ENCODE measurements at places on chromosomes 6 and 20. TPM values are rescaled to one million over a fixed set of nuclear protein-coding genes. Genes with fewer than 3 reads are reported as not detected.

The COL9A3 gene
- total RNA-seq = 1.2 TPM

The SRSF12 gene
- not detected for total RNA-seq

The BTBD3 gene
- 0.86 TPM for total RNA-seq

The TJAP1 gene
- total RNA-seq = 47.7 TPM

DNA sequence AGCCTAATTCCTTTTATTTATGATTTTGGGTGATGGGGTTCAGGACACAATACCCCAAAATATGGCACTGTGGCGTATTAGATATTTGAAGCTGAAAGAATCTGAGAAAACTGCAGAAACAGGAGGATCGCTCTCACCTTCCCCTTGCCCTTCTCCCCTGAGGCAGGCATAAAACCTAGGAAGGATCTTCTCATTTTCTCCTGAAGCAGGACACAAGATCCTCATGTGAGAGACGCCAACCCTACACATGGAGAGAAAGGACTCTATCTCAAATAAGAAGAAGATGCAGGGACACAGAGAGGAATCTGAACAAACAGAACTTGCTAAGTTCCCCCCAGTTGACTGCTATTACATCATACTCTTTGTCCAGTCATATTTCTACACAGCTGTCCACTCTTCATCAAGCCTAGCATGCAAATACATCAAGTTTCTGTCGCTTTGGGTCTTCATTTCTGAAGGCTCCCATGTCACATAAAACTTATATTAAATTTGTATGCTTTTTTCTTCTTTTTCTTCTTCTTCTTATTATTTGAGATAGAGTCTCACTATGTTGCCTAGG lies 109.0 kb downstream of the DTNBP1 start:
- no peak for DNase-seq
- no peaks in the 10 kb centered on the region for H3K36me3 ChIP-seq
- H3K4me3 ChIP-seq = no peak overlapping the region
- peaks cover 54% of the 10 kb centered on the region for H3K4me1 ChIP-seq
- H3K27ac ChIP-seq = no peak overlapping the region
- no peaks in the 10 kb centered on the region for H3K27me3 ChIP-seq

GRCh38 chr6:150091476-150091875 lies 22.6 kb upstream of the ULBP3 start:
- DNase-seq = no peak
- H3K27ac ChIP-seq = no peak overlapping the region
- peaks cover 17% of the 10 kb centered on the region for H3K27me3 ChIP-seq

DNA sequence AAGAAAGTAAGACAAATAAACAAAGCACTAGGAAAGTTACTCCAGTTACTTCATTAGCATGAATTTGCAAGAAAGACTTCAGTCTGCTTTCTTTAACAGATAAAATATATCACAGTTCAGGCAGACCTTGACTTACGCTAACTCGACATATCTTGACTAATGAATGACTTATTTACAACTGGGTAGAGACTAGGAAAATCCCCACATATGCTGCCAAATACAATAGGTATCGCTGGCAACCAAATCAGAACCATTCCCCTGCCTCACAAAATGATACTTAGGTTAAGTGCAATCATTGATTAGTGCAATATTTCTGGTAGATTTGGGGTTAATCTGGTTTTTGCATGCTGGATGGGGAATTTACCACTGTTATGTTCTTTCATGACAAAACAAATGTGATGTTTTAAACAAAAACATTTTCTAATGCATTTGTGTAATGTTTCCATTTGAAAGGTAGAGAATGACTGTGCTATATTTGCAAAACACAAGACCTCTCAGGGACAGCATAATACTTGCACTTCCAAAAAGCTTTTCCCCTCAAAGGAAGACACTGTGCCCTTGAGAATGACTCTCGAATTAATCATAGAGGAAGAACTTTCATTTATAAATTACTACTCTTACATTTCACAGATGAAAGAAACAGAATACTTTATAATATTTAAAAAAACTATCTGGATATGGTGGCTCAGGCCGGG lies 101.6 kb downstream of the PRKN start:
- H3K27me3 ChIP-seq = no peaks in the 10 kb centered on the region
- DNase-seq = no peak
- H3K4me1 ChIP-seq = peaks cover 4% of the 10 kb centered on the region
- H3K36me3 ChIP-seq = peaks cover 24% of the 10 kb centered on the region
- H3K4me3 ChIP-seq = no peak overlapping the region

GRCh38 chr20:35436177-35436573 lies 1.9 kb downstream of the GDF5 start:
- peaks cover 9% of the 10 kb centered on the region for H3K27me3 ChIP-seq
- no peak for DNase-seq
- peaks cover 2% of the 10 kb centered on the region for H3K4me1 ChIP-seq
- H3K4me3 ChIP-seq = no peak overlapping the region
- no peak overlapping the region for H3K27ac ChIP-seq
- no peaks in the 10 kb centered on the region for H3K36me3 ChIP-seq

- no peaks in the 10 kb centered on the region for H3K27me3 ChIP-seq
- H3K36me3 ChIP-seq = no peaks in the 10 kb centered on the region
- no peak for DNase-seq
Observed at GRCh38 chr6:27861861-27862260, 50.3 kb downstream of the OR2B2 start.

DNA sequence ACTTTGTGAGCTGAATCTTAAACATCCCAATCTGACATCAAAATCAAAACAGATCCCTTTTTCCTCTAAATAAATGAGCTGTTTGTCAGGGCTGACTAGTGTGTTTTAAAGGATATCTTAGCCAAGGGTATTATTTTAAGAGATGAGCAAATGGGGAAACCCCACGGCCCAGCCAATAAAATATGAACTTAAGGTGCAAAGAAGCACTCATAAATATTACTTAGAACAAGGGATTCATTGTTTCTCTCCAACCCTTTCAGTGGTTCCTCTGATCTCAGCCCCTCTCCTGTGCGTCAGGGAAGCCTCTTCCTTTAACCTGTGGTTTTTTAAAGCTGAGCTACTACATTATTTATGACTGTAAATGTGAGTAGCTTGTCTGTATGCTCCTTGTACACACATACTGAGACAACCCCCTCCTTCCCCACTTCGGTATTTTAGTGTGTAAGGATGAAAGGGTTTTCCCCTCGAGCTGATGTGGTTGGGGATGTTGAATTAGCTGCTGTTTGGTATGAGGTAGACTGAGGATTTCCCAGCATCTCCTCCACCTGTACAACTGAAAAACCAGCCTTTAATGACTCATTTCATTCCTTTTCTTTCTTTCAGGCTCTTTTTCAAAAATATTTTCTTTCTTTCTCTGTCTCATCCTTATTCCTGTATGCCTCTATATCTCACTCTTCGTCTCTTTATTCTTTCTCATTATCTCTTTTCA lies 6.5 kb downstream of the BMP5 start:
- no peaks in the 10 kb centered on the region for H3K4me1 ChIP-seq
- DNase-seq = no peak
- no peaks in the 10 kb centered on the region for H3K36me3 ChIP-seq
- no peak overlapping the region for H3K27ac ChIP-seq

DNA sequence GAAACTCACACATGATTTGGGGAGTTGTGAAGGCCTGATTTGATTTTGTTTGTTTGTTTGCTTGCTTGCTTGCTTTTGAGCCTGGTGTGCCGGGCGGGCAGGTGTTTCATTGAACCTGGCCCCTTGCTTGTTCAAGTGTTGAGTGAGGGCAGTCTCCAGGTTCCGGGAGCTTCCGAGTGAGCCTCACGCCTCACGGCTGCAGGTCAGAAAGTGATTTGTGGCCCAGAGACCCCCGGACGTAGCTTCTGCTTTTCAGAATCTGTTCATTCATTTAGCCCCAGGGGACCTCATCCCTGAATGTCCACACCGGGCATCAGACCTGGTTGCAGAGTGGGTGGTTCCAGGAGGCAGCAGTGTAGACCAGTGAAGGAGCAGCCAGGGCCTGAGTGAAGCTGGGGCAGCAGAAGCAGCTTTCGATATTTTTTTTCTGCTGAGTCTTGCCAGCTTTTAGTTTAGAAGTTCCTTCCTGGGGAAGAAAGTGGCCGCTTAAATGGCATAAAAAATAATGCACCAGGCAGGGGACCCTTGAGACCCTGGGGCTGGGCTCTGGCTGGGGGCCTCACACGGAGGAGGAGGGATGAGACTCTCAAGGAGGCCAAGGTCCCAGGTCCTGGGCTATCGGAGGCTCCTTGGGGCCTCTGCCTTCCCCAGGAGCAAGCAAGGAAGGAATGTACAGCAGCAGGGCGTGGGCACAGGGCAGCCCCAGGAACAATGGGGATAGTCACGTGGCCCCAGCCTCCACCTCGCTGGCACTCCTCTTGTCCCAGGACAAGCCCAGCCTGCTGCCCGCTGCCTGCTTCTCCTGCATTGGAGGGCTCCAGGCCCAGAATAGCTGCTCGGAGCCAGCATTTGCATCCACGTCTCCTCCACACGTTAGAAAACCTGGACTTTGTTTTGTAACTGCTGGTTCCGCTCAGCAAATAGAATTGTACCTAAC lies 89.2 kb upstream of the BHLHE23 start:
- H3K4me1 ChIP-seq = peaks cover 16% of the 10 kb centered on the region
- H3K27me3 ChIP-seq = peaks cover 6% of the 10 kb centered on the region
- H3K4me3 ChIP-seq = no peak overlapping the region
- no peak for DNase-seq
- no peak overlapping the region for H3K27ac ChIP-seq

DNA sequence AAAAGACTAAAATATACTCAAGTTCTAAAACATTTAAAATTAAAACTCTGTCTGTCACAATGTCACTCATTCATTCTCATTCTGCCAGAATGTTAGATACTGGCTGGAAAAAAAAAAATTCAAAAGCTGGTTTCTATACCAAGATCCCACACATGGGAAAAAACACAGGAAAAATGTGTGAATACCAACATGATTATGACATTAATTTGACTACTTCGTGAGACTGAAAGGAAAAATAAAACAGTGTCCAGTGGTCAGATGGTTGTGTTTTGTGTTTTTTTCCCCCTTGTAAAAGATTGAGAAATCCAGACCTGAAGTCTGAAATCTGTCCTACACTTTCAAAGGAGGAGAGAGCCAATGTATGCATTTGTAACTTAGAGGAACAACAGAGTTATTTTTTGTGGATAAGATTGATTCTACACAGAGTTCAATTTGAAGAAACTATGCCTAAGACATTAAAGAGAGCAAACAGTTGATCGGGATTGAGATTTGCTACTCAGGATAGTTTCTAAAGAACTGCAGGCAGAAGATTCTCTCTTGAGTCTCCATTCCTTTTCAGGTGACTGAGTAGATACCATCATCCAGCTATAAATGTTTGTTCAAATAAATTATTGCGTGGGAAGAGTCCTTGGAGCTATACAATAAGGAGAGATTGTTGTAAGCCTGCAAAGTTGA lies 39.2 kb upstream of the TXLNB start:
- no peak overlapping the region for H3K27ac ChIP-seq
- DNase-seq = no peak
- H3K4me1 ChIP-seq = peaks cover 12% of the 10 kb centered on the region
- H3K4me3 ChIP-seq = no peak overlapping the region

DNA sequence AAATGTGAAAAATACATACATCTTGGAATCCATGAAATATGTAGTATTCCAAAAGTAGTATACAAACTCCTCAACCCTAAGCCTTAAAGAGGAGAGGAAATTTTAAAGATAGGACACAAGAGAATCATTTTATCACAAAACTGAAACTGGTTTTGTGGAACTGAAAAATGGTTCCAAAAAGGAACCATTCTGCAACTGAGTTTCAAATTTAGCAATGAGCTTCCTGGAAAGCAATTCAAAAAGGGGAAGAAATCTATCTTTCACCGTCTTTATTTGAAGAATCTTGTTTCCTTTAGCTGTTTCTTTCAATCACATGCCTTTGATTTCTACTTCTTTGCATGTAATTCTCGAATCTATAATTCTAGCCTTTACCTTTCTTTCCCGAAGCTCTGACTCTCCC lies 32.2 kb upstream of the LAMP5 start:
- H3K4me1 ChIP-seq = no peaks in the 10 kb centered on the region
- no peak for DNase-seq
- no peak overlapping the region for H3K4me3 ChIP-seq
- H3K27ac ChIP-seq = no peak overlapping the region
- H3K36me3 ChIP-seq = no peaks in the 10 kb centered on the region

- no peaks in the 10 kb centered on the region for H3K36me3 ChIP-seq
- H3K4me3 ChIP-seq = no peak overlapping the region
- no peak overlapping the region for H3K27ac ChIP-seq
- no peaks in the 10 kb centered on the region for H3K27me3 ChIP-seq
- H3K4me1 ChIP-seq = peaks cover 14% of the 10 kb centered on the region
Observed at GRCh38 chr6:142712231-142712630, 232.7 kb downstream of the HIVEP2 start.

- peaks cover 25% of the 10 kb centered on the region for H3K36me3 ChIP-seq
- H3K4me1 ChIP-seq = no peaks in the 10 kb centered on the region
- H3K27ac ChIP-seq = no peak overlapping the region
- peaks cover 12% of the 10 kb centered on the region for H3K27me3 ChIP-seq
- H3K4me3 ChIP-seq = no peak overlapping the region
Observed at GRCh38 chr6:40668203-40668602, 81.0 kb upstream of the LRFN2 start.

DNA sequence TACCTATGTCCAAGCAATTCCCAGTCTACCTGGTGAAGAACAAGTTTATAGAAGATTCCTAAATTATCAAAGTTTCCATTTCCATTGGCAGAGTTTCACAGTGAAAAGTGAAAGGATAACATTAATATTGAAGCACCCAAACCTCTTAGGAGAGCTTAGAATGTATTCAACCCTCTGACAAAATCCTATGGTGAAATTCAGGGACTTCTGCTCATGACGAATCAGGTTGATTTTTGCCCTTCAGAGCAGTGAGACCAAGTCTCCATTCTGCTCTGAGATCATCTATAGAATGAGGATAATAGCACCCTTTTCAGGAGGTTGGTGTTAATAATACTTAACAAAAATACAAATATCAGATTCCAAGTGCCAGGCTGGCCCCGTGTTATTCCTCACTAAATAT lies 15.5 kb downstream of the SERPINB1 start:
- H3K27ac ChIP-seq = no peak overlapping the region
- peaks cover 5% of the 10 kb centered on the region for H3K4me1 ChIP-seq
- no peak overlapping the region for H3K4me3 ChIP-seq
- H3K36me3 ChIP-seq = peaks cover 8% of the 10 kb centered on the region
- DNase-seq = no peak

DNA sequence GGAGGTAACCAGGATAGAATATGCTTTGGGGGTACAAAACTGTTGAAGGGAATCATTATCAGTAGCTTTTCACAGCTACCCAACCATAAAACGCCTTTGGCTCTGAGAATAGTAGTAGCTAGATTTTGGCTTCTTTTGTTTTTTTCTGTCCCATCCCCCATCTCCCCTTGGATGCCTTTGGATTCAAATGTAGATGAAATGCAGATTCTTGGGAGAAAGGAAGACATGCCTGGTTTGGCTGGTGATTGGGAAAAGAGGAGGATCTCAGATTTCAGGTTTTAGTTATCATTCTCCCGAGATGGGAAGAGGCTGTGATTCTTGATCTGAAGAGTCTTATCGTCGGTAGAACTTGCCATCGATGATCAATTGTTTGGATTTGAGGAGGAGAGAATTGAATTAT lies 3.5 kb upstream of the CDYL start:
- no peaks in the 10 kb centered on the region for H3K36me3 ChIP-seq
- no peak overlapping the region for H3K4me3 ChIP-seq
- no peak overlapping the region for H3K27ac ChIP-seq
- DNase-seq = no peak
- peaks cover 17% of the 10 kb centered on the region for H3K4me1 ChIP-seq
- H3K27me3 ChIP-seq = no peaks in the 10 kb centered on the region
